ENCODE measurements at places on chromosomes 7 and 10.

DNA sequence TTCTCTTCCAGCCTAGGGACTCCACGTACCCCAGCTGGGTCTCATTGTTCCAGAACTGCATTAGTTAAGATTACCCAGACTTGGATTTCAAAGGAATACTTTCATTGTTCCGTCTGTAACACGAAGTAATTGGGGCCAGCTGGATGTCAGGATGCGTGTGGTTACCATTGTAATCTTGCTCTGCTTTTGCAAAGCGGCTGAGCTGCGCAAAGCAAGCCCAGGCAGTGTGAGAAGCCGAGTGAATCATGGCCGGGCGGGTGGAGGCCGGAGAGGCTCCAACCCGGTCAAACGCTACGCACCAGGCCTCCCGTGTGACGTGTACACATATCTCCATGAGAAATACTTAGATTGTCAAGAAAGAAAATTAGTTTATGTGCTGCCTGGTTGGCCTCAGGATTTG, 21.0 kb downstream of the LRRC17 start:
- no peak for DNase-seq

DNA sequence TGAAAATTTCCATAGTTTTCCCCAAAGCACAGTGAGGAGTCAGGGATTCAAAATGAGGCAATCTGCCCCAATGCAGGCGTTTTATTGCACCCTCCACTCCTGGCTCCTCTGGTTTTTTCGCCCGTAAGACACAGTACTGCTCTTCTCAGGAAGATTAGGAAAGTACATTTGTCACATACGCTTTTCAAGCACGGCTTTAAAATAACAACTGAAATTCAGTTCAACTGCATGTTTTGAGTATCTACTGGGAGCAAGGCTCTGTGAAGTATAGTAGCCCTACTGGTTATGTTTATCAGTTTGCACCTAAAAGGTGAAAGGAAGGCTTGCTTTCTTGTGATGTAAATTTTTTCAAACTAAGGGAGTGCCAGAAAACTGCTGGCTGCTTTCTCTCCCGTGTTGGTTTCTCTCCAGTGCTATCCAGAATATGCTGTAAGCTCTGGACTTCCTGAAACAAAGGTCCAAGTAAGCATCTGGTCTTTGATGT, 1.9 kb upstream of the SGMS1 start:
- DNase-seq, result no peak

GRCh38 chr10:101867931-101868330, 24.3 kb upstream of the KCNIP2 start:
- DNase-seq, result no peak

GRCh38 chr10:126969310-126969709, 64.1 kb downstream of the DOCK1 start:
- no peak for DNase-seq

GRCh38 chr7:107958764-107959526, 44.0 kb downstream of the LAMB1 start:
- no peak for DNase-seq

- DNase-seq, result no peak
These were observed 71.6 kb downstream of the CACNB2 start for GRCh38 chr10:18211862-18212261.

DNA sequence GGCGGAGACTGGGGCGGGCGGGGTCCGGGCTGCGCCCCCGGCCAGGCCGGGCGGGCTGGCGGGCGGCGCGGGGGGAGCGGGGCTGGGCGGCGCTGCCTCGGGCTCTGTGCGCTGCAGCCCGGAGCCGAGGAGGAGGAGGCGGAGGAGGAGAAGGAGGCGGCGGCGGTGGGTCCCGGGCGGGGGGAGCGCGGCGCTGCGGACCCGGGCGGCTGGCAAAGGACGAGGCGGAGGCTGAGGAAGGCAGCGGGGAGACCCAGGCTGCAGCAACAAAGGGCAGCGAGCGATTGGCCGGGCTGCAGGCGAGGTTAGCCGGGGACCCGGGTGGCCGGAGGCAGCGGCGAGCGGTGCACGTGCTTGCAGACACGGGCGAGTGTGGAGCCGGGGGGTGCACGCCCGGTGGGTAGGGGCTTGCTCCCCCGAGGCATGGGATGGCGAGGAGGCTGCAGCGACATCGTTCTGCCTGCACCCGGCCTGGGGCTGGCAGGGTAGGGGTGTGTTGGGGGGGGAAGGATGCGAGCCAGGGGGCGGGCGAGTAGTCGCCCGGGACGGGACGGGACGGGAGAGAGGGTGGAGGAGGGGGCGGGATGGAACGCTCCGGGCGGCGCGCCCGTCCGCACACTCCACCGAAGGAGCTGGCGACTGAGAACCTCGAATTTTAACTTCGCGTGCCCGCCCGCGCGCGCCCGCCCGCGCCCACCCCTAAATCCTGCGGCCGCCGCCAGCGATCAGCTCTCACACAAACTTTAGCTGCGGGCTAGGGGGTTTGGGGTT, 844 bp upstream of the KAT6B start:
- DNase-seq, result no peak

DNA sequence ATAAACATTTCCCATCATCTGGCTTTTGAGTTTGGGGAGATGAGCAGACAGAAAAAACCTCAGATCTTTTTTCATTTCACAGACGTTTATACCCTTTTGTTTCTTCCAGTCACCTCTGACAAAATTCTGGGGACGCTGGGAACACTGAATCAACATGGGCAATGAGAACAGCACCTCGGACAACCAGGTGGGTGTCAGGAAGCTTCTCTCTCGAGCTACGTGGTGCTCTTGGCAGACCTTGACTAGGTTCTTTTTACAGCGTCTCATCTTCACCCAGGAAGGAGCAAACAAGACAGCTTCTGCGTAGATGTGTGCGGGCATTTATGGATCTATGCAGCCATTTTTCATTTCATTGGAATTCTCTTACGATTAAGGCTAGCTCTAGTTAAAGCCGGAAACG, 32.9 kb downstream of the TACC2 start:
- no peak for DNase-seq

GRCh38 chr10:22737587-22737986, 23.2 kb upstream of the PIP4K2A start:
- DNase-seq, result no peak
